ENCODE measurements at places on chromosomes 1 and 21.
A peak's percentile ranks its signal among the peaks of the same experiment; 100 is the strongest.

DNA sequence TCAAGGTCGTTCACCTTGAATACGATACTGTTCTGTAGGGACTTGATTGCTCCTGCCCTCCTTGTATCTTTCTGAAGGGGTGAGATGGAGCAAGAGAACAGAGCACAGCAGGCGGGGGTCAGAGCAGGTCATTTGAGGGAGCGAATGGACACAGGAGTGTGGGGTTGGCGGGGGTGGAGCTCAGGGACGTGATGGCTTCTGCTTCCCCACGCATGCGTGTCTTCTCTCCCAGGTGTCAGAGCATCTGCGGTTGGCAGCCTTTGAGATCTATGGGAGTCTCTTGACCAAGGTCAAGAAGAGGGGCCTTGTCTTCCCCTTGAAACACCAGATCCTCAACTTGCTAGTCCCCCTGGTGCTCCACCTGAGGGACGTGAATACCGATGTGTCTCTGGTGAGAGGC, 63.9 kb downstream of the INAVA start:
- no peak for DNase-seq

DNA sequence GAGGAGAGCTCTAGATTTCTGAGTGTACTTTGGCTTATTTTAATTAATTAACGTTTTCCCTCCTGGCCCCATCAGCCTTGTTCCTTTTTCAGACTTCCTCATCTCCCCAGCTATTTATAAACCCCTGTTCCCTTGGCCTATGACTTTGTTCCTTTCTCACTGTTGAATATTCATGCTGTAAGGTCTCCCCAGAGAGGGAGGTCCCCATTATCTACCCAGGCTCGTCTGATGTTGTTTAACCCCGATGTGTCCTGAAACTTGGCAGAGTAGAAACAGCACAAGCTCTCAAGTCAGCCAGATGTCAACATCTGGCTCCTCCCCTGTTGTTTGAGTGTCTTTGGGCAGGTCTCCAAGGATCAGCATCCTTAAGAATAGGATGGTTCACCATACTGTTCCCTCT, 153.6 kb downstream of the HIVEP3 start:
- DNase-seq = no peak

DNA sequence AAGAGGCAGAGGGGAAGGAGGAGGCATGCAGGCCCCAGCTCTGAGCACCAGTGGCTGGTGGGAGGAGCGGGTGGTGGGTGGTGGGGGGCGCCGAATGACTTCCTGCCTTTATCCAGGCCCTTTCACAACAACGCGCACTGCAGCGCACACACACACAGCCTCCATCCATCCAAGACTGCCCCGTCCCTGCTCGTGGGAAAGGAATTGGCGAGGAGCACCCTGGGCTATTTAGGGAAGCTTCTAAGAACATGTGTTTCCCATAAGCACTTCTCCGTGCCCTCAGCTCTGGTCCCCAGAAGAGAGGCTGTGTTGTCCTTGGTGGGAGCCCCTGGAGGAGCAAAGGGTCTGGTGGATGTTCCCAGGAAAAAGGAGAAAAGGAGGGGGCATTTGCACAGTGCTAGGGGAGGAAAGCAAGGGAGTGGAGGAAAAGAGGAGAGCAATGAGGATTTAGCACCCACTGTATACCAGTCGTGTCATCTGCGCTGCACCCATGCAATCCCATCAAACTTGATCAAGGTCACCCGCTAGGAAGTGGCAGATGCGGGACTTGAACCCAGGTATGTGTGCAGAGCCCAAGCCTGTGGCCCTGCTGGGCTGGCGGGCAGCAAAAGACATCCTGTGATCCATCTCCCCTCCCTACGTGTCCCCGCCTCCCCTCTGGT, 28.1 kb downstream of the EPHA2 start:
- DNase-seq = peak; percentile 25

DNA sequence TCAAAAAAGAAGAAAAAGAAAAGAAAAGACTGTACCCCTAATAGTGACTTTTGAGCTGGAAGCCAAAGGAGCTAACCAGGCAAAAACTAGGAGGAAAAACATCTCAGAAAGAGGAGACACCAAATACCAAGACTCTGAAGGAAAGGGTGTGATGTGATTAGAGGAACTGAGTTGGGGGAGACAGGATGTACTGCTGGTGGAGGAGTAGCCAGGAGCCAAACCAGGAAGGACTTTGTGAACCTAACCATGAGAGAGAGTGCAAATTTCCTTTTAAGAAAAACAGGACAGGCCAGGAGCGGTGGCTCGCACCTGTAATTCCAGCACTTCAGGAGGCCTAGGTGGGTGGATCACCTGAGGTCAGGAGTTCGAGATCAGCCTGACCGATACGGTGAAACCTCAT, 4.1 kb upstream of the RBP7 start:
- DNase-seq = no peak

- DNase-seq = no peak
These were observed 1588.9 kb downstream of the KCNT2 start for GRCh38 chr1:195019385-195019784.

GRCh38 chr1:48693674-48694320, 82.9 kb downstream of the BEND5 start:
- no peak for DNase-seq

GRCh38 chr1:85581802-85582686, 1.5 kb downstream of the CCN1 start:
- peak; percentile 38 for DNase-seq

GRCh38 chr1:235327559-235328270, at the start of gene ARID4B:
Gene ARID4B (minus strand): TSS chr1:235328179. CDS start chr1:235326919, 1,260 bp downstream.
- DNase-seq = peak; percentile 89

GRCh38 chr1:202276920-202277319, 64.8 kb downstream of the UBE2T start:
- no peak for DNase-seq

DNA sequence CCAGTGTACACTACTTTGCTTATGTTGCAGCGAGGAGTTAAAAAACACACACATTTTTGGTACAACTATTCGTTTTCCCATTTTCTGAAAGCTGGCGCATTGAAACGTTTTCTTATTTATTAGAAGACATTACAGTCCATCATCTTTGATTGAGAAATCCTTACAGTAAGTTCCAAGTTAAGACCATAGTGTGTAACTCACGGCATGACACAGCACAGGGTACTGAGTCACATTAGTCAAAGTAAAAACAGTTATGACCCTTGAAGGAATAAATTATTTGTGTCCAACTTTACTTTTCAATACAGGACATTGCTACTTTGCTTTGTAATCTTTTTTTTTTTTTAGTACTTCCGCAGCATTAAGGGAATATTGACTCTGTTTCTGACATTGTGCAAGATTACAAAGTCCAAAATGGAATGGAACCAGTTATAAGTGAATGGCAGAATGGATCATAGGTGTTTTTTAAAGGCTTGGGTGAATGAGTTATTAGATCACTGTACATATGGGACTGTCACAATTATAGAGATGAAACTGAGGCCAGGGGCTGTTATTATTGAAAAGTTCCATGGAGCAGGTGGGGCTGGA, 11.7 kb downstream of the PTGFRN start:
- no peak for DNase-seq

DNA sequence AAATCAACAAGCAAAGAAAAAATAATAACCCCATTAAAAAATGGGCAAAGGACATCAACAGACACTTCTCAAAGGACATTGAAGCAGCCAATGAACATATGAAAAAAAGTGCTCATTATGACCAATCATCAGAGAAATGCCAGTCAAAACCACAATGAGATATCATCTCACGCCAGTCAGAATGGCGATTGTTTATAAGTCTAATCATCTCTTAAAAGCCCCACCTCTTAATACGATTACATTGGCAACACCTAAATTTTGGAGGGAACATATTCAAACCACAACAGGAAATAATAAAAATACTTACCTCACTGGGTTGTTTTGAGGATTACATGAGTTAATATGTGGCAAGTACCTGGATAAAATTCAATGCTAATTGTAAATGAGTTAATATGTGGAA, 57.1 kb upstream of the PLPPR4 start:
- DNase-seq = no peak

GRCh38 chr1:172486805-172487454, 43.1 kb upstream of the PIGC start:
- DNase-seq = no peak

GRCh38 chr1:151898519-151898991, 10.8 kb downstream of the THEM4 start:
- DNase-seq = no peak

GRCh38 chr1:31757204-31757679, 6.9 kb downstream of the ADGRB2 start:
- DNase-seq = no peak

- no peak for DNase-seq
These were observed 139.6 kb downstream of the BRINP2 start for GRCh38 chr1:177310326-177310725.

DNA sequence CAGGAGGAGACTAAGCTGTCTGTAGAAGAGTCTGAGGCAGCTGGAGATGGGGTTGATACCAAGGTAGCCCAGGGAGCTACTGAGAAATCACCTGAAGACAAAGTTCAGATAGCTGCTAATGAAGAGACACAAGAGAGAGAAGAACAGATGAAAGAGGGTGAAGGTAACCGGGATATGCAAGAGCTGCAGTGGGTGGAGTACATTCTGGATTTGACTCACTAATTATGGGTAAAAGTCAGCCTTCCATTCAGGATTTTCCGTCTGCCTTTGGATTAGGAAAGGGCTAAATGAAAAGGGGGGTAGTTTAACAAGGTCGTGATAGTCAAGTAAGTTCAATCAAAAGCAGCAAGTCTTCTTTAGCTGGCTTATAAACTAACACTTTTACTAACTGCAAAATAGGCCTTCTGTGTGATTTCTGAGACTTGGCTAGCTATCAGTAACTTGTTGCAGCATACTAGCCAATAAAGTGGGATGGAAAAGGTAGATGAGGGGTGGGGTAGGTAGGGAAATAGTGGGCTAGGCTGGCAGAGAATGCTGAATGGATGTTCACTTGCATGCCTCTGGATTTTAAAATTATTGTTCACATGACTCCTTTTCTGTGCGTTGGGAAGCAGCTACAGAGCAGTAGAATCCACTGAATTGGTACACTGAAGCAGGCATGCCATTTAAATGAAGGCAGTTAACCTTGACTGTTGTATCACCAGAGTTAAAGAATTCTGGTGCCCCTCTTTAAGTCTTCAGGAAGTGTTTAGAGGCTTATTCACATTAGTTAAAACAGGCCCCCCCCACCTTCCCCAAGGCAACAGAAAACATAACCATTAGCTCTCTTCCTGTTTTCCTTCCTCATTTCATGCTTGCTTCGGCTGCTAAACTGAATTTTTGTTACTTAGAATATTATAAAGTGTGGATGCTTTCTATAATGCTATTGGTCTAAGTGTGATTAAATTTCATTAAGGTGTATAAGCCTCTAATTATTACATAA, 15.4 kb downstream of the CCDC17 start:
- no peak for DNase-seq

All from ovary (tissue), 10 donors.